GM23338 (cell line): ENCODE measurements at places on chromosomes 12 and 14.
A peak's percentile ranks its signal among the peaks of the same experiment; 100 is the strongest.

- no peak for DNase-seq
- H3K4me1 ChIP-seq: no peaks in the 10 kb centered on the region; the same call in 1 of the 2 replicates
- H3K36me3 ChIP-seq: no peaks in the 10 kb centered on the region
- no peak overlapping the region for H3K4me3 ChIP-seq
Observed at GRCh38 chr14:56554301-56554700, 25.3 kb upstream of the TMEM260 start.

GRCh38 chr14:102917469-102918211 lies 4.8 kb upstream of the AMN start:
- H3K4me3 ChIP-seq: no peak overlapping the region
- H3K27me3 ChIP-seq: peaks cover 19% of the 10 kb centered on the region
- H3K27ac ChIP-seq: no peak overlapping the region
- no peaks in the 10 kb centered on the region for H3K36me3 ChIP-seq
- DNase-seq: peak; percentile 88
- H3K4me1 ChIP-seq: no peaks in the 10 kb centered on the region

DNA sequence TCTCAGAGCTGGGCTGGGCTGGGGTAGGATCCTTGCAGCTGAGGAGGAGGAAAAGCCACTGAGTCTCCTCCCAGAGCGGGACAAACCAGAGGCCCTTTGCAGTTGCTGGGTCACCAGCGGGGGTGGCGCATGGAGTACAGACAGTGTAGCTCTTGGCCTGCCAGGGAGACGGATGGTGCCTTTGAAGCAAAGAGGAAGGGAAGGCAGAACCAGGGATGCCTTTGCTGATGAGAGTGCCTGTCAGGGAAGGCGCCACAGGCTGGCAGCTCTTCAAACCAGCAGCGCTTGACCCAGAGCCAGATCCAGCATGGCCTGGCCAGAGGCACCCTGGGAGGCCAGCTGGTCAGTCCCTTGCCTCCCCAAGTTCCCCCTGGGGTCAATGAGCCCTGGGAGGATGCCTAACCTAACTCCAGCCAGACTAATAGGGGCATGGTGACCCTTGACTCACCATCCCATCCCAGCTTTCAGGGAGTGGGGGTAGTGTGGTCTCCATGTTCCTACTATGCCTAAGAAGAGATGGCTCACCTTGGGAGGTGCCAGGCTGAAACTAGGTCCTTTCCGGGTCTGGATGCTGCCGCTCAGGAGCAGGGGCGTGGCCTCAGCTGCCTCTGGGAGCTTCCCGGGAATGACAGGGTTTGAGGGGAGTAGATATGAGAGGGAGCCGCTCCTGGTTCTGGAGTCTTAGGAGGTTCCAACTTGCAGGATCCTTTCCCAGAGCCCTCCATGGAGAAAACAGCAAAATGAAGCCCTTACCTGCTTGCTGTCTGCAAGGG lies 19.8 kb downstream of the VASH1 start:
- no peak for DNase-seq
- H3K27me3 ChIP-seq: no peaks in the 10 kb centered on the region
- H3K4me3 ChIP-seq: no peak overlapping the region
- no peak overlapping the region for H3K27ac ChIP-seq
- H3K36me3 ChIP-seq: peaks cover 4% of the 10 kb centered on the region; the same call in 1 of the 2 replicates

DNA sequence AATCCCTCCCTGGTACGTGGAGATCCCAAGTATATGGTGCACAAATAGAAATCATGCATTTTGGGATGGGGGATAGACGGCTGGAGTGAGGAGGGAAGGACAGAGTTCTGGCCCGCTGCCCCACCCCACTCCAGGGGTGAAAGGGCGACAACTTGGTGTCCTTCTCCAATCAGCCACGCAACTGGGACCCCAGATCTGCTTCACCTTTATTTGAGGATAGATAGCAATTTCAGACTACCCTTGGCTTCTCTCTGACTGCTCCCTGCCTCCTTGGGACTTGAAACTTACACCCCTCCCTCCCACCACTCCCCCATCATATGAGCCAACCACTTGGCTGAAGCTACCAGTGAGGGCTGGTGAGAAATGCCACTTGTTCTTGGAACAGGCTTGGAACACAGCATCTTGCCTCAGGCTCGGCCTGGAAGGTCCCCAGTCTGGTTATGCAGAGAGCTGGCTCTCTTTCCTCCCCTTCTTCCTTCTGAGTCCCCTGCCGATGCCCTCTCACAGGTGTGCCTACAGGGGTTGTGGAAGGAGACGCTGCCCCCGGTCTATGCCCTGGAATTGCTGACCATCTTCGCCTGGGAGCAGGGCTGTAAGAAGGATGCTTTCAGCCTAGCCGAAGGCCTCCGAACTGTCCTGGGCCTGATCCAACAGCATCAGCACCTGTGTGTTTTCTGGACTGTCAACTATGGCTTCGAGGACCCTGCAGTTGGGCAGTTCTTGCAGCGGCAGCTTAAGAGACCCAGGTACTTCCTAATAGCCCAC lies 8.1 kb downstream of the OAS3 start:
- H3K27me3 ChIP-seq: no peaks in the 10 kb centered on the region
- no peak for DNase-seq
- no peak overlapping the region for H3K4me3 ChIP-seq
- no peaks in the 10 kb centered on the region for H3K4me1 ChIP-seq
- H3K36me3 ChIP-seq: no peaks in the 10 kb centered on the region

GRCh38 chr12:54579258-54579657 lies 9.2 kb downstream of the PPP1R1A start:
- peaks cover 9% of the 10 kb centered on the region for H3K4me1 ChIP-seq
- no peaks in the 10 kb centered on the region for H3K27me3 ChIP-seq
- DNase-seq: no peak
- H3K27ac ChIP-seq: no peak overlapping the region
